ENCODE measurements at places on chromosomes 7 and 10.

DNA sequence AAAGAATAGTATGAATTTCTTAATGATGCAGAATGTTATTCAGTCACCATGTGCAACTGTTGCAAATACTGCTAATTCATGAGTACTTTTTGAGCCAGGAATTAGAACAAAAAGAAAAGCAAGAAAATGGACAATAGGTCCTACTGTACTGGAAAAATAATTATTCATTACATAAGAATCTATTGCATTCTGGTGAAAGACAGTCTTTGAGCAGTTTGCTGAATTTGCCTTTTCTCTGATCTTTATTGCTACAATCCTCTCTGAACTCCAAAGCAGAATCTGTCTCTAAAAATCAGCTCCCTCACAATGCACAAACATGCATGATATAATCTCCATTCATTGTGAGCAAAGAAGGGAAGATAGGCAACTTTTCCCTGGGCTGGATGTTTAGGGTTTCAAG, 12.8 kb downstream of the IFIT2 start:
- no peak for DNase-seq

DNA sequence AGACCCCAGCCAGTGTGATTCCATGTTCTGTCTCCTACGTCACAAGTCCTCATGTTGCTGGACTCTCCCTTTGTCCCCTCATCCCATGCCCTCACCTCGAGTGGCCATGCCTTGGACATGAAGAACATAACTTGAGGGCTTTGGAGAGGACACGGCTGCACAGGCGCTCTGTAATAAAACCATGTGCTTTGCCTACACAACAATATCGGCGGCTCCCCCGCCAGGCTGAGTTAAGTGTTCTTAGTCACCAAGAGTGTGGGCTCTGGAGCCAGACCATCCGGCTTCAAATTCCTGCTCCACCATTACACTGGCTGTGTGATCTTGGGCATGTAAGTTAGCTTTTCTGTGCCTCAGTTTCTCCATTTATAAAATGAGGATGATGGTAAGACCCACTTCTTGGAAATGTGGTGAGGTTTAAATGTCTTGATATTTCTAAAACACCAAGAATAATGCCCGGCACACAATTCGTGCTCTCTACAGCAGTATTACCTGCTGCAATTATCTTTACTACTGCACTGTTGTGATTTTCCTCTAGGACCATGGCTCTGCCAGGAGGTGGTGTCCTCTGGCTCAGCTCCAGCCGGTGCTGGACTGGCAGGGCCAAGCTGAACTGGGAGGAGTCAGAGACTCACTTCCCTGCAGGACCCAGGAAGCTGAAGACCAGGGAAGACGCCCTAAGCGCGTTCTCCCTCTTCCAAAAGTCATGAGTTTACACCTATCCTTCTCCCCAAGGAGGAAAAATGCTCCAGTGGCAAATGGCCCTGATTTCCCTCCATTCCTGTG, 15.7 kb downstream of the SLIT1 start:
- DNase-seq, result no peak

DNA sequence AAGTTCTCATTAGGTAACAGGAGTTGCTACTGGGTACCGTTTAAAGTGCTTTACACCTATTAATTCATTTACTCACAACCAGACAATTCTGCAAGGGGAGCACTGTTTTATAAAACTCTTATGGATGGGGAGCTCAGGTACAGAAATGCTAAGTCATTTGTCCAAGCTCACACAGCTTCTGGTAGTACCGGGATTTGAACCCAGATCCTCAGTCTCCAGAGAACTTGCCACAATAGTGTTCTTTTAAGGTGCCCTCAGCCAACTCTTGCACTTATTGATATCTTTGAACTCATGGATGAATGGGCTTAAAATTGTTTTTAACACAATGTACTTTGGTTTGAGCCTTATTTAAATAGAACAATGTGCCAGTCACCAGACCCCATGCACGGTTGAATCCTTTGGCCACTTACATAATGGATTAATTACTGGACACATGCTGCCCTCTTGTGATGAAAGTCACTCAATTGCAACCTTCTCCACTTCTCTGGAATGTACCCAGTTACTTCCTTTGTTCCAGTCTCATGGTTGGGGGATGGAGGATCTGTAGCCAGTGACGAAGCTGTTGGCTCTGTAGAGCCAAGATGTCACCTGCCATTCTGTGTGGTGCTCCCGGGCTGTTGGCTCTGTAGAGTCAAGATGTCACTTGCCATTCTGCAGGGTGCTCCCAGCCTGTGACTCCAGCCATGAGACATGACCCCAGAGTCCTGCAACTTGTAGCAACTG, 65.6 kb downstream of the NOD1 start:
- no peak for DNase-seq

GRCh38 chr10:74078037-74078436, 72.6 kb downstream of the AP3M1 start:
- DNase-seq, result no peak

DNA sequence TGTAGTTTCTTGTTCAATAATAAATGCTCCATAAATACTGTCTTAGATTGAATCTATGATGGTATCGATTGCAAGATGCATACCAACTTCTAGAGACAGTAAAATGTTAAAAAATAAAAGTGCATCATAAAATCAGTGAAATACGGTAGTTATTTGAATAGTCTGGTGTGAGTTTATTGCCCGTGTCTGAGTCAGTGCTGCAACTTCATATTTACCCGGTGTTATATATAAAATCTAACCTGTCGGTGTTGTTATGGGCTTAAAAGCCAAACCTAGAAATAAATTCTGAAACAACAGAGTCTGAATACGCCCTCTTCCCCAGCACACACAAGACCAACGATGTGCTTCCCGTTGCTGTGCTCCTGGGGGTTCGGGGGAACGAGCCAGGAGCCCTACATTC, 16.3 kb downstream of the MACROH2A2 start:
- DNase-seq, result no peak

GRCh38 chr7:83410989-83411591, 237.8 kb downstream of the SEMA3E start:
- DNase-seq, result no peak

- no peak for DNase-seq
Measured at GRCh38 chr10:23358357-23358756, 13.8 kb upstream of the C10orf67 start.

- DNase-seq, result no peak
Measured at GRCh38 chr7:121344497-121344896, 15.7 kb downstream of the WNT16 start.

GRCh38 chr10:131094527-131095312, 216.8 kb downstream of the TCERG1L start:
- peak; percentile 86 for DNase-seq

DNA sequence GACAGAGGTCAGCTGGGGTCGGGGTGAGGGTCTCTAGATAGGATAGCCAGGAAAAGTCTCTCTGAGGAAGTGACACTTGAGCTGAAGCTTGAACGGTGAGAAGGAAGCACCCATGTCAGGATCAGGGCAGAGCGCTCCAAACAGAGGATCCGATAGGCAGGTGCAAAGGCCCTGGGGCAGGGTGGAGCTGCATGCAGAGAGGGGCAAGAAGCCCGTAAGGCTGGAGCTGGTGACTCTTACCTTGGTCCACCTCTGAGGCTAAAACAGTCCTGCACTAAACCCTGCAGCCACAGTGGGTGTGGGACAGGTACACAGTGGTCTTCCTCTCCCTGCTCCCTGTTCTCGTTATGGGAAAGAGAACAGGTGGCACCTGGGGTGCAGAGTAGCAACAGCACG, 5.8 kb upstream of the C10orf71 start:
- no peak for DNase-seq

DNA sequence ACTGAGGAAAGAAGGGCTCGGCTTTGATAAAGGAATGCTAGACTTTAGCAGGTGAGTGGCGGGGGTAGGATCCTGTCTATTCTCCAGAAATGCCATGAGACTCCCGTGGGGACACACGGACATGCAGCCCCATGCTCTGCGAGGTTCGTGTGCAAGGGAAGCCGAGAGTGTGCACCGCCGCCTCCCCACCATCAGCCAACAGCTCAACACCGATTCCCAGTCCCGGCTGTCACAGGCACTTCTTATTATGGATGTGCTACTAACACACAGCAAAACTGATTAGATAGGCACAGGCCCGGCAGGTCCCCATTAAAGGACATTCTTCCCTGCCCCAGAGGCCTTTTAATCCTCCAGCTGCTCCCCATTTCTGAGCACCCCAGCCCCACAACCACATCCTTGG, 154.4 kb downstream of the PRKAG2 start:
- no peak for DNase-seq

DNA sequence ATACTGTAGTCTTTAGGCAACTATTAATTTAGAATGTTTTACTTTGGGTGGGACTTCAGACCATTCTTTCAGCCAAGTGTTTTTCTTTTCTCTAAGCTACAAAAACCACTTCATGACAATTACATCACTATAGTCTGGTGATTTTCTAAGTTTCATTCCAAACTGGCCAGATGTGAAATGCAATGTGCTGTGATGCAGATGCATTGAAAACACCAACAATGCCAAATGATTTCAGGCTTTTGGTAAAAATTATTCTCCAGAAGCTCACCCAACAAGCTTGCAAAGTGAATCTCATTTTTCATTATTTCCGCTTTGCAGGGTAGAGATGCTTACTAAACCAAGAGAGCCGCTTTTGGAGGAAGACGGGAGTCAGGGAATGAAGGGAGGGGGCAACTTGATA, 118.4 kb upstream of the ANK3 start:
- no peak for DNase-seq

Measured in ovary (tissue), 10 donors.